ENCODE measurements at places on chromosomes 2 and 18. TPM values are rescaled to one million over a fixed set of nuclear protein-coding genes. Genes with fewer than 3 reads are reported as not detected.

The SERPINB8 gene
- 8.2 TPM for total RNA-seq

The RBBP8 gene
- total RNA-seq, result 19.8 TPM

The LYPD6 gene
- total RNA-seq, result 0.07 TPM

The AAMP gene
- 132 TPM for total RNA-seq

The GKN2 gene
- 2.4 TPM for total RNA-seq

The TFCP2L1 gene
- total RNA-seq, result 29.7 TPM

The KHK gene
- total RNA-seq, result 9.8 TPM

The TDRD15 gene
- total RNA-seq, result not detected

The CELF4 gene
- total RNA-seq, result not detected

The ITPRIPL1 gene
- total RNA-seq, result not detected

The SNRPD1 gene
- total RNA-seq, result 166 TPM

The CTAGE1 gene
- not detected for total RNA-seq

The TUBB8B gene
- not detected for total RNA-seq

The HRH4 gene
- not detected for total RNA-seq

The LIMS4 gene
- 0.60 TPM for total RNA-seq

The CEBPZOS gene
- total RNA-seq, result 37.4 TPM

The REG3A gene
- not detected for total RNA-seq

The DNPEP gene
- total RNA-seq, result 60.4 TPM

The ADRA2B gene
- 0.14 TPM for total RNA-seq

The TMEM178A gene
- total RNA-seq, result 0.10 TPM

The TRABD2A gene
- total RNA-seq, result 14.0 TPM

The DQX1 gene
- total RNA-seq, result 0.14 TPM

The C1QL2 gene
- 0.31 TPM for total RNA-seq

The TCF7L1 gene
- total RNA-seq, result 11.5 TPM

The CTDSP1 gene
- 77.0 TPM for total RNA-seq

The CNGA3 gene
- 0.02 TPM for total RNA-seq

The SERPINB13 gene
- not detected for total RNA-seq

The CRYGD gene
- not detected for total RNA-seq

The NT5C1B gene
- not detected for total RNA-seq

The SPP2 gene
- not detected for total RNA-seq

The CYRIA gene
- 0.72 TPM for total RNA-seq

The TRIM43 gene
- total RNA-seq, result 0.09 TPM

The PRSS56 gene
- total RNA-seq, result 0.10 TPM

Measured in A549 treated with AZD2906 at 1 μM for 4 hours (cell line).